ENCODE measurements at places on chromosomes 11 and 22. TPM values are rescaled to one million over a fixed set of nuclear protein-coding genes. Genes with fewer than 3 reads are reported as not detected.

HEPHL1 gene
- polyA plus RNA-seq = not detected

RPS6KB2 gene
- polyA plus RNA-seq = 52.3 TPM

OR51E2 gene
- polyA plus RNA-seq = not detected

SEC14L6 gene
- not detected for polyA plus RNA-seq

ATG16L2 gene
- polyA plus RNA-seq = 9.7 TPM

DDI1 gene
- not detected for polyA plus RNA-seq

GRCh38 chr11:62273789-62274275 lies 3.9 kb downstream of the SCGB2A2 start:
- no peak for DNase-seq

DNA sequence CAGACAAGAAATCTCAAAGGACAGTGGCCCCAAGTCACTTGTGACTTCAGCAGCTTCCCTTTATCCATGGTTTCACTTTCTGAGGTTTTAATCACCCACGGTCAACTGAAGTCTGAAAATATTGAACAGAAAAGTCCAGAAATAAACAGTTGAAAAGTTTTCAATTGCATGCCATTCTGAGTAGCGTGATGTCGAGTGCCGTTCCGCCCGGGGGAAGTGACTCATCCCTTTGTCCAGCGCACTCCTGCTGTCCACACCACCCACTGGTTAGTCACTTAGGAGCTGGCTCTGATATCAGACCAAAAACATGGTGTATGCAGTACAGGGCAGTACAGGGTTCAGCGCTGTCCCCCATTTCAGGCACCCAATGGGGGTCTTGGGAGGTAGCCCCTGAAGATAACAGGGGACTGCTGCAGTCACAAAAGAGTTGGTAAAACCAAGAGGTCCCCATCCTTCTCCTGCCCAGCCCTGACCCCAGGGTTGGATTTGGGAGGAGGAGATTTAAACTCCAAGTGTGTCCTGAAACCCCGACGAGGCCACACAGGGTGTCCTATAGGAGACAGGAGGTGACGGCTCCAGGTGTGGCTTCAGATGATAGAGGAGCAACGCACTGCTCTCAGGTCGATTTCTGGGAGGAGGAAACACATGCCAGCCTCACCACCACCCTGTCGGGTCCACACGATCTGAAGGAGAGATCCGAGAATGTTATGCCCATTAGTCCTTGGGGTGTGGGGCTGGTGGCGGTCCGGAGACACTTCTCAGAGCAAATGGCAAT lies 390.1 kb downstream of the CTTN start:
- DNase-seq = peak; percentile 87

GRCh38 chr11:69828971-69829344 lies 9.7 kb upstream of the FGF3 start:
- DNase-seq = no peak

GRCh38 chr22:40567626-40568328 lies 68.7 kb downstream of the MRTFA start:
- DNase-seq = no peak

DNA sequence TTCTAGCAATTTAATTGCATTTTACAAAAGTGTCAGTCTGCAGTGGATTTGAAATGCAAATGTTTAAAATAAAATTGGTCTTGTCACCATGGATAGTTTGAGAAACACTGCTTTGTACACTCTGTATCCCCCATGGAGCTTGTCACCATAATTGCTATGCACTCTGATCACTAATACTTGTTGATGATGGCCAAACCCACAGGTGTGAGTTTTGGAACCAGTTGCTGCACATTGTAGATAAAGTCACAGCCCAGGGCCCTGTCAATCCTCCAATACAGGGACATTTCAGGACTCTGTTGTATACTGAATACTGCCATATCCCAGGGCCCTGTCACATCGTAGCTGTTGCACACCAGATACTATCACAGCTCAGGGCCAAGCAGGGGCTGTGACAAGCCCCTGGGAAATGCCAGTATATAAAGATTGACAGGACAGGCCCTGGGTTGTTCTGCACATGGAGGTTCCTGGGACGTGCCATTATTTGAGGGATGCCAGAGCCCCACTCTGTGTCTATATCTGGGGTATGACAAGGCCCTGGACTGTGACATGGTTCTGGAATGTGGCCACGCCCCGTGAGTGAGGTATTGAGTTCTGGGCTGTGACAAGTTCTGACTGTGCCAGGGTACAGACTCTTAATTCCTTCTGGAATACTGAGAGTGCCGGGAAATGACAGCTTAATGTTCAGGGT lies 27.9 kb upstream of the SMPD1 start:
- peak; percentile 32 for DNase-seq

GRCh38 chr11:34266090-34266912 lies 91.5 kb downstream of the ABTB2 start:
- DNase-seq = peak; percentile 86

DNA sequence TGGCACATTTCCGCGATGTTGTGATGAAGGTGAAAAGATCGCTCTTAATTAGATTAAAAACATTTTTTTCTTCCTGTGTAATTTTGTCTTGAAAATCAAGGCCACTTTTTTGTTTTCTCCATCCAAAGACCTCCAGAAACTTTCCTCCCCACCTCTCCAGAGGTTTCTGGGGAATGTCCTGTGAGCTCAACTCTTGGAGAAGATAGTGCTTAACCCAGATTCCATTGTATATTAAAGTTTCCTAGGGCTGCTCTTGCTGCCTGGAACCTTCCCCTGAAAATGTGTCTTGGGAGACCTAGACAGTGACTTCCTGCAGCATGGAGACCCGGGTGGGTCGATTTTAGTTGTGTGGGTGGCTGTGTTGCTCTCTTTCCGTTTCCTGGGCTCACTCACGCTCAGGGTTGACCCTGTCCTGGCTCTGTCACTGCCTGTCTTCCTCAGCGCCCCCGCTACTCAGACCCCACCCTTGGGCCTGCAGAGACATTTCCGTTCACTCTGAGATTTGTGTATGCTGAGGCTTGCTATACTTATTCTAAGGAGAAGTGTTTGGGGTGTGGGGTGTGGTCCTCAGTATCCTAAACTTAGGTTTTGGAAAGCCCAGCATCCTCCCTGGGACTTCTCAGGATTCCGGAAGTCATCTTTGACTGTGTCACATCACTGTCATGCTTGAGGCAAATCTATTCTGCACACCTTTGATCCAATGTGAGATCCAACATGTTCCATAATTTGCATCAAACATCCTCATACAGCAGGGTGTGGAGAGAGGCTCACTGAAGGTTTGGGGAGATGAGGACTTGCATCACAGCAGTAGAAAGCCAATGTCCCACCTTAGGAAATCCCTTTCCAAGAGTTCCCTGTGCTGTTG lies 47.2 kb downstream of the KCNQ1OT1 start:
- no peak for DNase-seq

- no peak for DNase-seq
Observed at GRCh38 chr11:34516247-34517040, 2.9 kb upstream of the ELF5 start.

- DNase-seq = no peak
Observed at GRCh38 chr11:111532365-111532709, 8.2 kb upstream of the LAYN start.

- DNase-seq = no peak
Observed at GRCh38 chr11:66531841-66532240, 14.0 kb downstream of the ZDHHC24 start.

GRCh38 chr11:123187665-123188507 lies 7.2 kb downstream of the CLMP start:
- DNase-seq = peak; percentile 62

DNA sequence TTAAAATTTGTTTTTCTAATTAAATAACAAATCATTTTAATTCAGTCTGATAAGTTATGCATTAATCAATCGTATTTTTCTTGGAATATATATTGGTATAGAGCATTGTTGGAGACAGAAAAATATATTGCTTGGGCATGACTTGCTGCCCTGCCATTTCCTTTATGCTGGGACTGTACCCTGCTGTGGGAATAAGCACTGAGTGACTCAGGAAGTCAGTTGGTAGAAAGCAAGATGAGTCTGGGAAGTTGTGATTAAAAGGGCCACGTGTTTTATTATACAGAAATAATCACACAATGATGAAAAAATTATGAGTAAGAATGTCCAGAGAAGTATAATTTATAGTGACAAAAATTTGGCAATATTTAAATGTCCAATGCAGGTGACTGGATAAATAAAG lies 139.5 kb downstream of the KIF18A start:
- DNase-seq = peak; percentile 30

- DNase-seq = no peak
Observed at GRCh38 chr22:43297270-43298061, 45.7 kb downstream of the SCUBE1 start.

- peak; percentile 80 for DNase-seq
Observed at GRCh38 chr22:39309881-39310714, 9.3 kb downstream of the RPL3 start.

- no peak for DNase-seq
Observed at GRCh38 chr11:132396318-132396717, 1025.9 kb downstream of the NTM start.

Measured in GM23248 (cell line).